ENCODE measurements at places on chromosomes 7 and 10.

- no peak for DNase-seq
Measured at GRCh38 chr7:82241356-82241755, 202.2 kb downstream of the CACNA2D1 start.

DNA sequence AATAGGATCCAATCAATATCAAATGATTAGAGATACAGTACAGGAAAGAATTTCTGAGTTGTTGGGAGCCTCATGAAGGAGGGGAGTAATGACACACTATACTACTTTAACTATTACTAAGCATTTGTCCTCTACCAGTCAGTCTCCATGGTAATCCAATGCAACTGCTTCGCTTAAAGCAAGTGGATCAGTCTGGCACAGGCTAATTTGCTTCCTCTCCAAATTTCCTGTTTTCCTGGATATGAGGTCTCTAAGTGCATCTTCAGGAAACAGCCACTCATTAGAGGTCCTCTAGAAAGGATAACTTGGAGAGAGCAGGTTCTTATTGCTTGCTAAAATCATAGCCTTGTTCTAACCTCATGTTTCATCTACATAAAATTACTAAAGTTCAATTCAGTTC, 8.4 kb upstream of the SEPTIN7 start:
- DNase-seq, result no peak

DNA sequence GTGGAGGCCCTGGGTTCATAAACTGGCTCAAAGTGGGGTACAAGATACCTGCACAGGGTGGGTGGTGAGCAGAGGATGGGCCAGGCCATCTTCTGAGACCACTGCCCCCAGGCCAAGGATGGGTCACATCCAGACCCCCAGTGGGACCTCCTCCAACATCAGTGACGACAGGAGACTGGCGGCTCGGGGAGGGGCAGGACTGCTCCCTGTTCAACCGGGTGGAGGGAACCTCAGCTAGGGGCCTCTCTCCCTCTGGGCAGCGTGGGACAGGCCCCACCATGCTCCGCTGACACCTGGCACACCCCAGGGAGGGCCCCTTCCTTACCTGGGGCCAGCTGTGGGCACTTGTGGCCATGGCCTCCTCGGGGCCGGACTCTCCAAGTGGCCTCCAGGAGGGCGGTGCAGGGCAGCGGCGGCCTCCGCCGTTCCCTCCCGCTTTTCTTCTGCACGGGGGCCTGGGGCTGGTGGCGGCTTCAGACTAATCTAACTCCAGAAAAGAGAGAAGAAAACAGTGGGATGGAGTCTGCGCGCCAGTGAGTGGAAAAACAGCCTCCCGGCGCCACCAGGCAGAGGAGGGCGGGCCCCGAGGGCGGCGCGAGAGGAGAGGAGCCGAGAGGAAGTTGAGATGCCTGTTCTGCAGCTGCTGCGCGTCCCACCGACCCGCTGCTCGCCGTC, at the start of gene CALHM2:
Gene CALHM2 (minus strand): TSS at position 540 of the 675 bp plus-strand sequence. CDS start 2,429 bp downstream, outside the sequence.
- DNase-seq, result peak; percentile 57

GRCh38 chr7:114789871-114790311, 132.0 kb upstream of the MDFIC start:
- peak; percentile 77 for DNase-seq

GRCh38 chr10:88012641-88013040, 149.2 kb downstream of the PTEN start:
- DNase-seq, result no peak

DNA sequence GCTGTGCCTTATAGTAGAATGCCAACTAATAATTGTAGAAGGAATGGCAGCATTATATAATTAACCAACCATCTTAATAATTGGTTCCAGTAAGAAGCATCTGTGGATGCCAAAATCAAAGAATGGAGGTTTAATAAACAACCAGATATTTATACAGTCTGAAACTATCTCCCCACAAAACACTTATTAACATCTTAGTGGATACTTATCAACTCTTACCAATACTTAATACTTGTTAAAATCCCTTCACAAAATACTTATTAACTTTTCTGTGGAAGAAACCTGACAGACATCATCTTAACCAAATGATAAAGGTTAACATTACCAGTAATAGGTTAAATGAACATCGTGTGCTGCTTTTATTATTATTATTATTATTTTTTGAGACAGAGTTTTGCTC, 29.1 kb upstream of the FAM107B start:
- DNase-seq, result no peak

GRCh38 chr10:119315128-119316001, 108.0 kb downstream of the GRK5 start:
- peak; percentile 57 for DNase-seq

GRCh38 chr7:12979181-12979580, 291.7 kb downstream of the ARL4A start:
- no peak for DNase-seq

DNA sequence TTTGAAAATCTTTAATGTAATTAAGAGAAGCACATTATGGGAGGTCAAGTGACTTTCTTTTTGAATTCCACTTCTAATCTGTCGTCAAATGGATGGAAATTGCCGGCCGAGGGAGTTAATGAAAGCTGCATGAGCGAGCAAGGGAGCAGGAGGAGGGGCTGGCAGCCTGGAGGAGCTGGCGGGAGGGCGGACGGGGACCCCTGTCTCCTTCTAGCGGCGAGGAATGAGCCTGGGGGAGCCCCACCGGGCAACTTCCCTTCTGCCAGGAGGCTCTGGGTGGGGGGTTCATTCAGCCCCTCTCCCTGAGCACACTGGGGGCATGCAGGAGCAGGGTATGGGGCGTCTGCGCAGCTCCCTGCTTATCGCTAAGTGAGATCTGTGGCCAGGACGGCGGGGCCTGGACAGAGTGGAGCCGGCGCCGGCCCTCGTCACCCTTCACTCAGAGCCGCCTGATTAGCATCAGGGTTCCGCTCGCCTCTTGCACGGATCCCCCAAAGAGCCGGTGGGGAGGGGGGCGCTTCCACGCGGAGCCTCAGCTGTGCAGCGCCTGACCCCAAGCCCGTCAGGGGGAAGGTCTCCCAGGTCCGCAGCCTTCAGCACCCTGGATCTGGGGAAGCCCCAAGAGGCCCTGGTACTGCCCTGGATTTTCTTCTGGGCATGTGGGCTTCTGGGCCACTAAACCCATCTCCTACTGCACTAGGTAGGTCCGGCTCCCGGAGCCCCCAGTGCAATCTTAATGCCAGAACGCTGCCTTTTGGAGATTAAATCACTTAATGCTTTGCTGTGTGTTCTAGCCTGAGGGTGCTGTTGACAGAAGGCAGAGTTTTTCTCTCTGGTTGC, 680.8 kb downstream of the LRMDA start:
- no peak for DNase-seq

DNA sequence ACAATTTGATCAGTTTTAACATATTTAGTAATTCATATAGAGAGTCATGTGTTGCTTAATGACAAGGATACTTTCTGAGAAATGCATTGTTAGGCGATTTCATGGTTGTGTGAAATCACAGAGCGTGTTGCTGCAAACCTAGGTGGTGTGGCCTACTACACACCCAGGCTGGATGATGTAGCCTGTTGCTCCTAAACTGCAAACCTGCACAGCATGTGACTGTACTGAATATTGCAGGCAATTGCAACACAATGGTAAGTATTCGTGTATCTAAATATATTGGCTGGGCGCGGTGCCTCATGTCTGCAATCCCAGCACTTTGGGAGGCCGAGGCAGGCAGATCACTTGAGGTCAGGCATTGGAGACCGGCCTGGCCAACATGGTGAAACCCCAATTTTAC, 73.7 kb upstream of the BAIAP2L1 start:
- DNase-seq, result no peak

- no peak for DNase-seq
Measured at GRCh38 chr10:11449761-11450160, 161.7 kb downstream of the USP6NL start.

DNA sequence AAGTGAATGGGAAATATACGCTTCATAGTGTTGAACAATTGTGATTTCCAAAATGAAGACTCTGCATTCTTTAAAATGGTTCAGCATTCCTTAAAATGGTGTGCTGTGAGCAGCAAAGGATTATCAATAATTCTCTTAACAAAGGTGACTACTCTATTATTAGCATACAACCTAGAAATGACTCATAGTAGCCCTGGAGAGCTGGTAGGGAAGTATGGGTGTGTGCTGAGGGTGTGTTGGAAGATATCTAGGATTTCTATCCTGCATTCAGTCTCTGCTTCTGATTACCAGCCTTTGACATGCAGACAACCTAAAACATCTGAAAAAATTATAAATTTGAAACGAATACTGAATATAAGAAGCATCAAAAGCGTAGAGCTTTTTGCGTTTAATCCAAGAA, 72.5 kb downstream of the SEMA3D start:
- DNase-seq, result no peak

GRCh38 chr7:93231799-93232672, at the start of gene VPS50:
Gene VPS50 (plus strand): TSS chr7:93232366. CDS start chr7:93232468, 102 bp downstream.
- peak; percentile 99 for DNase-seq

GRCh38 chr10:12689893-12690292, 311.6 kb downstream of the CCDC3 start:
- DNase-seq, result no peak

DNA sequence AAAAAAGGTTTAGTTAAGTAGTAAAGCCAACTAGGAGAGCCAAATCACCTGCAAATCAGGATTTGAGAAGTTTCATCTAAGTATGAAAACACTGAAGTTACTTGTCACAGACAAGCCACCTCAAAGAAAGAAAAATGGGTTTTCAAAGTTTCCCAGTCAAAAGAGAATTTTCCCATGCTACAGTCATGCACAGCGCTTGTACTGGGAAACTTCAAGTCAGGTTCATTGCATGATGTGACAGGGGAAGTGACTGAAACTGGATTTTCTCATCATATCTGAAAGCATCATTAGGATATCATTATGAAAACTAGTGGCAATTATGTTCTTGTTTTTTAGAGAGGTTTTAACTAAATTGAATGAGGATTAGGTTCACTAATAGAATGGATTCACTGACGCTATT, 167.0 kb downstream of the SGMS1 start:
- no peak for DNase-seq

- no peak for DNase-seq
Measured at GRCh38 chr10:79331226-79331625, 16.0 kb upstream of the PPIF start.

DNA sequence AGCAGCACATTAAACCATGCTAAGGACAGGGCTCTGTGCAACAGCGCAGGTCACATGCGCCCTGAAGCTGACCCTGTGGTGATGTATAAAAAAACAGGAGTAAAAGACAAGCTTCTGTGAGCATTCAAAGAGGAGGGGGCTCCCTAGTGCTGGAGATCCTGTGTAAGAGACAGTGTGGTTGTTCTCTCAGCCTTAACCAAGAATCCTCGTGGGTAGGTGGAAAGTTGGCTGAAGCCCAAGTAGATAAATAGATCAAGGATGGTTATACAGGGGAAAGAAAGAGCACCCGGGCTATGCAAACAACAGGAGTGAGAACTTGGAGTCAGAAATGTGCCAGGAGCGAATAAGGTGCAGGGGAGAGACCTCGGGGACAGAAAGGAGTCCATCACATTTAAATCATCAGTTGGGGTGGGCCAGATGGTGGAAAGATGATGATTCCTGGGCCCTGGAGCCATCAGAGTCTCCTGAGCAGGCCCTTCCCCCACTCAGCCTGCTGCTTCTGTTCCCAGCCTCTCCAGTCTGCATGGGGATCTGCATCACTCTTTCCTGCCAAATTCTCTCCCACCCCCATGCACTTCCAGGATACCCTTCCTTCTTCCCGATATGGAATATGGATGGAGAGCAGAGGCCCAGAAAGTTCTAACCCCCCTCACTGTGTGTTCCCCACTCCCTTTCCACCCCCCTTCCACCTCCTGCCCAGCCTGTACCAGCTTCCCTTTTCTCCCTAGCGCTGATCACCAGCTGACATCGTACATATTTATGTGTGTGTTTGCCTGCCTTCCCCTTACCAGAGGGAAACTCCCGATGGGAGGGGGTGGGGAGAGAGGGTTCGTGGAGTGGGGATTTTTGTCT, 78.1 kb upstream of the PRR15 start:
- DNase-seq, result no peak

DNA sequence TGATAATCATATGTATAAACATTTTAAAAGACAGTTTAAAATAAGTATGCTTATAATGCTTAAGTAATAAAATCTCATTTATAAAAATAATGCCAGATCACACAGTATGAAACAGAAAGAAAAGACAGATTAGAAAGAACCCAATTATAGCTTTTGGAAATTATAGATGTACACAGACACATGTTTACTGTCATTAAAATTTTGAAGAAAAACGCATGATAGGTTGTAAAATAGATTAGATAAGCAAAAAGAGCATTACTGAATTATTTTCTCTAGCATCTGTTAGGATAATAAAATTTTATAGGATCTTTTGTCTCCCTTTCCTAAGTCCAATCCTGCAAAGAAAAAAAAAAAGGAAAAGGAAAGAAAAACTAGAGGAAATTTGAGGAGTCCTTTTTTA, 1107.3 kb upstream of the LRRN3 start:
- no peak for DNase-seq

DNA sequence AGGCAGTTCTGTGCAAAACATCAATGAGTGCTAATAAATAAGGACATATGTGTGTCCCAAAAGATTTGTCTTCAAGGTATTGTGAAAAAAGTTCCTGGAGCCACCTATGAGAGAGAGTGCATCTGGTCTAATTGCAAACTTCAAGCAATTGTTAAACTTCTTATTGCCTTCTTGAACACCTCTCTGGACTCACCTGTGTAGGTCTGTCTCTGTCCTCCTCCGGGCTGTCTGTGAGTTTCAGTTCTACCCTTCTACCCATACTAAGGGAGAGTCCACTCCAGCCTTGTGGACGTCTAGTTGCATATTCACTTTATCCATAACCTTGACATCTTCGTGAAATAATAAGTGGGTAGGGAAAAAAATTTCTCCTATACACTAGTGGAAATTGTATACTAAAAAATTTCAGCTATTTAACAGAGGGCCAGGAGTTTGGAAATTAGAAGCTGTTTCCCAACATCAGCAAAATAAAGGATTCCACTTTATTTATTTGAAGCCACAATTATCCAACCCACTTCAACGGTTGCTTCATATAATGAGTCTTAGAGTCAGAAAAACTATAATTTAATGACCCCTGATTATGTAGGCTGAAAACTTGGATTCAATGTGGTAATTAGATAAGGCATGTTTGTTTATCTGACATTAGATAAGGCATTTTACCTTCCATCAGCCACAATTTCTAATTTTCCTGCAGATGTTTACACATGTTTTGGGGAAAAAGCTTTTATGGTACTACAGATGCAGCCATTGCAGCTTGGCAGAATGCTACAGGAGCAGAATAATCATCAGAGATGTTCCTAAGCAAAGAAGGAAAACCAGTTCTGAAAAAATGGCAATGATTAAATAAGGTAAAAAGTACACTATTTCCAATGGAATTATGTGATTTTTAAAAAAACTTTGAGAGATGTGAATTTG, 150.8 kb upstream of the FAM3C start:
- no peak for DNase-seq

- DNase-seq, result no peak
Measured at GRCh38 chr7:116771640-116772039, 90.7 kb upstream of the CAPZA2 start.

DNA sequence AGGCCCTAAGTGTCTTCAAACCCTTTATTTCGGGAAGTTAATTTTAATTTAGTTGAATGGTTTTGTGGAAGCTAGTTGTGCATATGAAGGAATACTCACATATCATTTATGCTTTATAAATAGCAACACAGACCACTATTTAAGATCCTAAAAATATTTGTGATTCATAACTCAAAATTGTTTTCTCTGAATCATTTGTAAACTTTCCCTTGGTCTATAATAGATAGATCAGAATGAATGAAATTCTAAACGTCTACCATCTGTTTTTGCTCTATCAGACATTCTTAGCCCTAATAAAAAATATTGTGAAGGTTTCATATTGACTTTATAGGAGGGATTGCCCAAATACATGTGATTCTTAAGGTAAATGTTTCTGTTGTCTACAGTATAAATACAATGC, 43.5 kb downstream of the LOXL4 start:
- no peak for DNase-seq
